ENCODE measurements at places on chromosomes 1 and 21.
A peak's percentile ranks its signal among the peaks of the same experiment; 100 is the strongest.

- no peak for DNase-seq
Measured at GRCh38 chr1:204945565-204945977, 74.9 kb downstream of the NFASC start.

DNA sequence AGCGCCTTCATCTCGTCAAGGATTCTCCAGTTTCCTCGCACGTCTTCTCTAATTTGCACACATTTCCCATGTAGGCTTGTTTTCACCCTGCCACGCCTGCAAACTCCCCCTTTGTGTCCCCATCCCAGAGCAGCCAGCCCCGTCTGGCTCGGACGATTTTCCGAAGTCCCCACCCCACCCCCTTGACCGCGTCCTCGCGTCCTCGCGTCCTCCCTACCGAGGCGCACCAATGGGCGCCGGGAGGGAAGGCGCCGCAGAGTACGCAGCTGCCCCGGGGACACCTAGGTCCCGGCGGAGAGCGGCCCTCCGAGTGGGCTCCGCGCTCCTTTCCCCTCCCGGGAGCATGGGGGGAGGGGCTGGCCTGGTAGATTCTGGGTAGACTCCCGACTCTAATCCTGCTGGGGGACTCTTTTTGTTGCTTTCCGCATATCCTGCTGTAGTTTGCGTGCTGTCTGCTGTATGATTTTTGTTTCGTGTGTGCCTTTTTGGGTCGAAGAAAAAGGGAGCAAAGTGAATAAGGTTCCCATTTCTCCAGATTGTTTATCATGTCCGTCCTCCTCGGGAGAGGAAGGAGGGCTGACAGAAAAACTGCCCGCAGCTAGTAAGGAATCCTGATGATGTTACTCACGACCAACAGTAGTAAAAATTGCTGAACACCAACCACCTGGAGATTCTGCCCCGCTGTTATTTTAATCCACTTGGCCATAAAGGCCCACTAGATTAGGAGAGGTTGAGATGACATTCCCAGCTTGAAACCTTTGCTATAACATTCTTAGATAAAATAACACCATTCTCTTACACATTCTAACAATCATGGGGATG is 1.5 kb downstream of the CACHD1 start:
- no peak for DNase-seq

DNA sequence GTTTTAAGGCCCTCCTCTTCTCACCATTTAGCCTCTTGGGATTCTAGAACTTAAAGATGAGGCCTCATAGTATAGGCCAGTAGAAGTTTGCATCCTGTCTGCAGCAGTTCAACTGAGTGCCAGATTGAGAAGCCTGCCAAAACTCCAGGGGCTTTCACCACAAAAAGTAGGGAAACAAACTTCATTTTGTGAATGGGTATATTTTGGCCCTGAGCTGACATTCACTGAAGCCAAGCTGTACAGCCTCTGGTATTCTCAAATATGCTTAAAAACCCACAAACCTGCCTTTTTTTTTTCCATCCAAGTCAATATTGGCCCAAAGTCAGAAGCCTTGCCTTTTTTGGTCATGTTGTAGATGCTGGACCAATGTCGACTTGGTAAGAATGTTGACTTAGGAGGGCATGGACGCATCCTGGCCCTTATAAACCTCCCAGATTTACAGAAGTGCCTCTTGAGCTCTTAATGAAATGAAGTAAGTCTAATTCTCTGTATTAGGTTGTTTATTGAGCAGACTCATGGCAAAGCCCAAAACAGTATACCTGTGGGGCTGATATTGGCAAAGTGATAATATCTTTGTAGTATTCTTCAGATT is 337.5 kb downstream of the CHRM3 start:
- DNase-seq, result no peak

GRCh38 chr1:62654744-62655143 is 33.4 kb downstream of the DOCK7 start:
- no peak for DNase-seq

- DNase-seq, result no peak
Measured at GRCh38 chr1:20849100-20849499, 62.0 kb upstream of the HP1BP3 start.

DNA sequence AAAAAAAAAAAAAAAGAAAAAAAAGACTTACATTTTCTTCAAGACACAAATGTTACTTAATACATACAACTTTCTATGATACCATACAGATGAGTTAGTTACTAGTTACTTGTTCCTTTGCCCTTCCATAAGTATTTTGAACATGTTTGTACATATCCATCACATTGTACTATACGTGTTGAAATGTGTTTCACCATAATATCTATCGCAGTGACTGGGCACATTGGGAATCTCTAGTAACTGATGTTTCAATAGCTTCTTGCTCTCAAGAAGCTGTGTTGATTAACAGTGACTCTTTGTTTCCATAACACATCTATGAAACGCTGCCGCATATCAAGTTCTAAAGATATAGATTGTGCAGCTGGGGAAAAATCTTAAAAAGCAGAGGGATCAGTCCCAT is 42.9 kb downstream of the KLHL20 start:
- DNase-seq, result no peak

GRCh38 chr1:109657970-109658369 is 2.1 kb downstream of the GSTM4 start:
- no peak for DNase-seq

- DNase-seq, result no peak
Measured at GRCh38 chr1:84632673-84633434, 57.4 kb downstream of the SSX2IP start.

- DNase-seq, result no peak
Measured at GRCh38 chr1:189783456-189783855, 694.2 kb downstream of the BRINP3 start.

- DNase-seq, result no peak
Measured at GRCh38 chr1:36178471-36179219, 22.7 kb downstream of the MAP7D1 start.

DNA sequence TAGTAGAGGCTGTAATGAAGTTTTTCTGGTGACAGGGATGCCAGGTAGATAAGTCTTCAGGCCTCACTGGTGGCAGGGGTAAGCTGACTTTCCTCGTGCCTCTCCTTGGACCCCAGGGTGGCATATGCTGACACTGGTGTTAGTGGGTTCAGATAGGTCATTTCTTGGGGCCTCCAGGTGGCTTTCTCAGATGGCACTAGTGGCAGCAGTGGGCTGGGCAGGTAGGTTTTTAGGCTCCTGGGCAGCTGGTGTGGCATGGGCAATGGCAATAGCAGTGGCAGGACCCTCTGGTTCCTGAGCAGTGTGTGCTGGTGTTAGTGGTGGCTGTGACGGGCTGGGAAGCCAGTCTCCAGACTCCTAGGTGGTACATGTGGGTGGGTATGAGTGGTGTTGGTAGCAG is 140.3 kb downstream of the PTBP2 start:
- DNase-seq, result no peak

- no peak for DNase-seq
Measured at GRCh38 chr1:98677288-98677687, 15.8 kb downstream of the SNX7 start.

GRCh38 chr1:228141226-228142044 is 1.4 kb downstream of the GUK1 start:
- DNase-seq, result no peak

DNA sequence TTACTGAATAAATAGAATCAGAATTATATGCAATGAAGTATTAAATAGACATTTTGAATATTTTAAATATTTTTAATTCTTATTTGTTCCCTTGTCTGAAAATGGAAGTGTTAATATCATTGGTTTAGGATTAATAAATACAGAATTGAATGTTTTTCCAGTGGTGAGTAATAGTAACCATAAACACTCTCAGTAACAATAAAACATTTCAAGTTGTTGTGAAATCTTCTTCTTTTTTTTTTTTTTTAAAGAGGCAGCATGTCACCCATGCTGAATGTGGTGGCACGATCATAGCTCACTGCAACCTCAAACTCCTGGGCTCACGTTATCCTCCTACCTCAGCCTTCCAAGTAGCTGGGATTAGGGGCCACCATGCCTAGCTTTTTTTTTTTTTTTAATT is 86.2 kb upstream of the ZBTB18 start:
- DNase-seq, result no peak

- no peak for DNase-seq
Measured at GRCh38 chr1:180793451-180793850, 119.2 kb upstream of the KIAA1614 start.

DNA sequence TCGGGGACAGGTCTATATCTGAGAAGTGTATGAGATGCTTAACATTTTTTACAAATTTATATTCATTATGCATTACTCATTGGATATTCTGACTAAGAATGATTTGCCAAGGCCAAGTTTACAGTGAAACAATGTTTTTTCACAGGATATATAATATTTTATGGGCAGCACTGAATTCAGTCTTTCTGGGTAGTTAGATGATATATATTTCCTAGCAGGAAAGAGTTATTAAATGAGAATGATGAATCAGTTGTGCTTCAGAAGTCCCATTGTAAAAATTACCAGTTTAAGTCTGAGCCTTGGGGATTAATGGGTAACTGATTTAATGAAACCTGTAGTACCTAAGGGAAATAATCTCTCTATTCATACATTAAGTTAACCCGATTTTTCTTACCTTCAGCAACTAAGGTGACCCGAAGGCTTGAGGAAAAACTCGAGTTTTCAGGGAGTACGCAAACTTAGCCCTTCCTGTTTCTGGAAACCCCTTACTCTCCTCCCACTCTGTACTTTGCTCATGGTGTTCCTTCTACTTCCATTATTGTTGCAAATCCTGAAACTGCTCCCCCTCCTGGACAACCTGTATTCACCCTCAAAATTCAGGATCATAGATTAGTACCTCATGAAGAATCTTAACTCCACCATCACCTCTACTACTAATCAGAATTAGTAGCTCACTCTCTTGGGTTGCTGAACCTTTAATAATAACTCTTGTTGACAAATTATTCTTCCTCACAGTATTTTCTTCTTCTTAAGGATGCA is 135.1 kb downstream of the AK5 start:
- no peak for DNase-seq

- DNase-seq, result no peak
Measured at GRCh38 chr1:246420300-246420699, 86.8 kb downstream of the SMYD3 start.

GRCh38 chr1:230153641-230154296 is 86.7 kb downstream of the GALNT2 start:
- no peak for DNase-seq

- DNase-seq, result no peak
Measured at GRCh38 chr21:15742694-15743093, 12.9 kb downstream of the USP25 start.

GRCh38 chr1:59971464-59971911 is 44.9 kb upstream of the CYP2J2 start:
- DNase-seq, result peak; percentile 18

DNA sequence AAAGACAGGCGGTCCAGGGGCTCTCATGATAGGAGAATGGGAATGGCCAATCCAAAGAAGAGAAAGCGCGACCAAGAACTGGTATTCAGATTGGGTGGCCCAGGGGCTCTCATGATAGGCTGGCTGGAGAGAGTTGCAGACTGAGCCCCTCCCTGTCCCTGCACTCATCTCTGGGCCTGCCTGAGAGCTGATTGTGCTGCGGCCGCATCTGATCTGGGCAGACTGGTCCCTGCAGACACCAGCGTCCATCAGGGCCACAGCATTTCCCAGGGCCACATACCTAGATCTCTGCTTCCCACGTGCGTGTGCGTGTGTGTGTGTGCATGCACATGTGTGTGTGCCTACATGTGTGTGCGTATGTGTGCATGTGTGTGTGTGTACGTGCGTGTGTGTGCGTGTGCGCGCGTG is 30.4 kb upstream of the MAN1C1 start:
- no peak for DNase-seq

- no peak for DNase-seq
Measured at GRCh38 chr1:61160526-61160925, 78.2 kb downstream of the NFIA start.

DNA sequence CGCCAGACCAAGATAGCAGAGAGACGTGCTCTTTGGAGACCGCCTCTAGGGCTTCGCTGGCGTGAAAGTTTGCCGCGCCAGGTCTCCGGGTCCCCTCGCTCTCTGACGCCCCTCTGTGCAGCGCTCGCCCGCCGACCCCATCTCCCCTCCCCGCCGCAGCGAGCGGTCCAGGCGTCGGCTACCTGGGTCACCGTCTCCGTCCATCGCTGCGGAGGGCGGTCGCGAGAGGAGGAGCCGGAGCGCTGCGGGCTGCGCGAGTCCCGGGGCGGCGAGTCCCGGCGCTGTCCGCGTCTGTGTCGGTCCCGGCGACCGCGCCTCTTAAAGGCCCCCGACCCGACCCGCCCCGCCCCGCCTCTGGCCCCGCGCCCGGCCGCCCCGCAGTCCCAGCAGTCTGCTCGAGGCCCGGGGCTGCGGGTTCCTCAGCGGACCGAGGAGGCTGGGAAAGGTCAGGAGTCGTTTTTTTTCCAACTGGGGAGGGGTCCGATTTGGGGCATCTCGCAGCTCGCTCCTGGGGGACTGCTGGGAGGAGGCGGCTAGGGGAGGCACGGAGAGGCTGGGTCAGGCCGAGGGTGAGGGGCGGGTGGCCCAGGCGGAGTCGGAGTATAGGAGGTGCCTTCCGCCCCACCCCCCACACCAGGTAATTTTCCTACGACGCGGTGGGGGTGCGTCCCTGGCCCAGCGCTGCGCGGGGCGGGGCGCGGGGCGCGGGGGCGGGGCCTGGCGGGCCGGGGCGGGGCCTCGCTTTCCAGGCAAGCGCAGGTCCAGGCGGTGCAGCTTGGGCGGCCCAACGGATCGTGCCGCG is at the start of the genes FBXO2 and FBXO44:
FBXO2 (minus strand) TSS at position 293 of the 802 bp plus-strand sequence; CDS start at position 204, 89 bp downstream.
FBXO44 (plus strand) TSS at position 741 of the 802 bp plus-strand sequence. CDS start 959 bp downstream, outside the sequence.
- peak; percentile 65 for DNase-seq

DNA sequence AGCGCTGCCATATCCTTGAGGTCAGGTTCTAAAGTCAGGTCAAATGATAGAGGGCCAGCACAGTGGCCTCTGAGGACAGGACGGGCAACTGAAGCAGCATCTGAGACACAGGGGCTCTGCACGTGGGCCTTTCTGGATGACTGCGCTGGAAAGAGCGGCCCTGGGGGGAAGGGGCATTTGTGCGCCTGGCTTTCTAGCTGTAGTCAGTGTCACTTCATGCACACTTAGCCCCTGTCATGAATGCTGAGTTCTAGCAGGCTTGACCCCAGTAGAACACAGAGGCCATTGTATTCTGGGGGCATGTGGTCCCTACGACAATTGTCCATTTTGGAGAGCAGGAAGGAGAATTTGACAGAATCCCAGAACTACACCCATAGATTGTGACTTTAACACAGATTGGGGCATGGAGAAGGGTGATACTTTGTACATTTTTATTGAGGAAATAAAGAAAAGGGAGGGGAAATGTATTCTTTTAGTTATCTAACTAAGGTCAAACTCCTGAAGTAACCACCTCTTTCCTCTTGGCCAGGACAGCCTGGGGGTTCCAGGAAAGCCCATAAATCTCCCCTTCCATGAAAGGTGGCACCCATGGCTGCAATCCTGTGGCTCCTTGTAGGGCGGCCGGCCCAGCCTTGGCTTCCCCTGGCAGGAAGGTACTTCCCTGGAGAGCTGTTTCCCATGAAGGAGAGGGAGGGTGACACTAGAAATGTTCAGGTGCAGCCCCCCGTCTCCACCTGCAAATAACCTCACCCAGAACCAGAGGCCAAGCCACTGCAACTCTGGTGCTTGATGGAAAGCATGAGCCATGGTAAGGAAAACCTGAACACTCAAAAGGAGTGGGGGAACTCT is 34.4 kb downstream of the NTPCR start:
- DNase-seq, result no peak

DNA sequence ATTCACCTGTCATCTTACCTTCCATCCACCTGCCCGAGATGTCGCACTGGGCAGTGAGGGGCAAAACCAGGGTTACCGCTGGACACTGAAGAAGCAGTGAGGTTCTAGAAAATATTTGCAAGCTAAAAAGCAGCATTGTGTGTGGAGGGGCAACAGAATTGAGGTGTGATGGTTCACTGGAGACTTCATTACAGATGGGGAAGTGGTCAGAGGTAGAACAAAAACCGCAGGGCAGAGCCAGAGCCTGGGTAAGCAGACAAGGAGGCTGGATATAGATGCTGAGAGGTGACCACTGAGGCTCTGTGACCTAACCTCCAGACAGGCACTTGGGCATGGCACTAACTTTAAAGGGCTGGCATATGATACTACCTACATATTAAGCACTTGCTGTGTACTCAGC is 363.9 kb upstream of the PROX1 start:
- DNase-seq, result no peak

Measured in stimulated activated CD4-positive, alpha-beta T cell treated with anti-CD3 and anti-CD28 coated beads, Interleukin-1b, Interleukin-23, amount 100 ng/mL, for 24 hours (primary cell).